ENCODE measurements at places on chromosomes 16 and 17.
A peak's percentile ranks its signal among the peaks of the same experiment; 100 is the strongest.

DNA sequence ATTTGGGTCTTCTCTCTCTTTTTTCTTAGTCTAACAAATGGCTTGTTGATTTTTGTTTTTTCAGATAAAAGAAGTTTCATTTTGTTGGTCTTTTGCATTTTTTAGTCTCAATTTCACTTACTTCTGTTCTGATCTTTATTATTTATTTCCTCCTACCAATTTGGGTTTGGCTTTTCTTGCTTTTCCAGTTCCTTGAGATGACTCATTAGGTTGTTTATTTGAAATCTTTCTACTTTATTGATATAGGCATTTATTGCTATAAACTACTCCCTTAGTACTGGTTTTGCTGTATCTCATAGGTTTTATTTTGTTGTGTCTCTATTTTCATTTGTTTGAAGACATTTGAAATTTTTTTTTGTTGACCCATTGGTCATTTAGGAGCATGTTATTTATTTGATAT is 152.2 kb upstream of the MPHOSPH6 start:
- no peak for DNase-seq

GRCh38 chr16:87461466-87461991 is 31.3 kb downstream of the ZCCHC14 start:
- DNase-seq: no peak

DNA sequence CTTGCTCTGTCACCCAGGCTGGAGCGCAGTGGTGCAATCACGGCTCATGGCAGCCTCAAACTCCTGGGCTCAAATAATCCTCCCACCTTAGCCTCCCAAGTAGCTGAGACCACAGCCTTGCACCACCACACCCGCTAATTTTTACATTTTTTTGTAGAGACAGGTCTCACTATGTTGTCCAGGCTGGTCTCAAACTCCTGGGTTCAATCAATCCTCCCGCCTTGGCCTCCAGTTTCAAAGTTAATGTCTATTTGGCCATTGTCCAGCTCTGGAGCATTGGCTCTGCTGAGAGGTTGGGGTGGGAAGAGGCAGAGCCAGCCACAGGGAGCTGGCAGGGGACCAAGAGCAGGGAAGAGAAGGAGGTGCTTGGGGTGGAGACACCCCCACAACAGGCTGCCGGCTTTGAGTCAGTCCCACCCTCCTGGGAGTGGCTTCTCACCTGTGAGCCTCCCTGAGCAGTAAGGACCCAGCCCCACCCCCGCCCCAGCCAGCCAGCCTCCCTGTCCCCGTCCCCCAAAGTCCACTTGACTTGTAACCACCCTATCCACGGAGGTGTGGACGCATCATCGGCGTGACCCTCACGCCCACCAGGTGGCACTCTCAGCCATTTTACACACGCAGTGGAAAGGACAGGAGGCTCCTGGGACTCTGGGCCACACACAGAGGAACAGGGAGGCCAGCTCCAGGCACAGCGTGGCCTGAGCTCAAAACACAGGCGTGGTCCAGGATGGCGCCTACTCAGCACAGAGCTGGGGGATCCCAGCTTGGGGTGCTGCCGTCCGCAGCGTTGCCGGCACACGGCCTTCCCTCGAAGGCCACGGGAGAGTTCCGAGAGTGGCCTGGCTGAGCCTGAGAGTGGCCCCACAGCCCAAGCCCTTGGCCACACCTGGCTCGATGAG is 22.8 kb upstream of the PVALEF start:
- peak; percentile 19 for DNase-seq

GRCh38 chr17:57665128-57665527 is 80.0 kb downstream of the CCDC182 start:
- DNase-seq: no peak

- DNase-seq: no peak
These were observed 188.0 kb downstream of the ENGASE start for GRCh38 chr17:79262624-79263023.

- no peak for DNase-seq
These were observed 1339.3 kb upstream of the GOT2 start for GRCh38 chr16:60073376-60073775.

DNA sequence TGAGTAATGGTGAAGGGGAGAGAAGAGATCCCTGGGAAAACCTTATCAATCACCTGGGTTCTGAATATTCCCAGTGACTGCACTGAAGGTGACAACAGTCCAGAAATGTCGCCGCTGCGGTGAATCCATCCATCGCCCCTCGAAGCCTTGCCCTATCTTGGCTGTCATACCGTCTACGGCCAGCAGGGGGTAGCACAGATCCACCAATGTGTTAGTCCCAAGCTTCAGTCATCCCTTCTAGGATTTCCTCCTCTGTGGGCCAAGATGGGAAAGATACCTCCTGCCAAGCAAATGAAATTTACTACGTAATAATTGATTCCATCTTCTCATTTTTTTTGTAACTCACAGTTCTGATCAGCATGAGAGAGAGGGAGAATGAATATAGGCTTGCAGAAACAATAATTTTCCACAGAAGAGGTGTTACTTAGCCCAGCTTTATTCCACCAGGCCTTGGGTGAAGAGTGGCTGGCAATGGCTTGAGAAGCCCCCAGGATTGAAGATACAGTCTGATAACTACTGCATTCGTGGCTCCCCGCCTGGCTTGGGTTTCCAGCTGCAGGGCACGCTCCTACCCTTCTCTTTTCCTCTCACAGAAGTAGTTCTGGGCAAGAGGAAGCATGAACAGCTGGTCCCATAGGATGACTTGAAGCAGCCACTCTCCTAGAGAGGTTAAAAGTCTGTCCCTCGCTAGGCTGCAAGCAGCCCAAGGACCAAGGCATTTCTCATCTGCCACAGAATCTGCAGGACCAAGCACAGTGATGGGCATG is 2.6 kb upstream of the FMNL1 start:
- DNase-seq: peak; percentile 73

DNA sequence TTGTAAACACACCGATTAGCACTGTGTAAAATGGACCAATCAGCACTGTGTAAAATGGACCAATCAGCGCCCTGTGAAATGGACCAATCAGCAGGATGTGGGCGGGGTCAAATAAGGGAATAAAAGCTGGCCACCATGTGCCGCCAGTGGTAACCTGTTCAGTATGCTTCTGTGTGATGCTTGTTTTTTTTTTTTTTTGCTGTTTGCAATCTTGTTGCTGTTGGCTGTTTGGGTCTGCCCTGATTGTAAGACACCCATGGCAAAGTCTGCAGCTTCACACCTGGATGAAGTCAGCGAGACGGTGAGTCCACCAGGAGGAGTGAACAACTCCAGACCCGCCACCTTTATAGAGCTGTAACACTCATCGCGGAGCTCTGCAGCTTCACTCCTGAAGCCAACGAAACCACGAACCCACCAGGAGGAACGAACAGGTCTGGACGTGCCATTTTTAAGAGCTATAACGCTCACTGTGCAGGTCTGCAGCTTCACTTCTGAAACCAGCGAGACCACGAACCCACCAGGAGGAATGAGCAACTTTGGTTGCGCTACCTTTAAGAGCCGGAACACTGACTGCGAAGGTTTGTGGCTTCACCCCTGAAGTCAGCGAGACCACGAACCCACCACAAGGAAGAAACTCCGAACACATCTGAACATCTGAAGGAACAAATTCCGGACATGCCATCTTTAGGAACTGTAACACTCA is 85.0 kb upstream of the MED9 start:
- DNase-seq: peak; percentile 72

GRCh38 chr17:82449883-82450356 is 632 bp downstream of the CYBC1 start:
- DNase-seq: peak; percentile 28

- no peak for DNase-seq
These were observed 18.3 kb downstream of the TRAF7 start for GRCh38 chr16:2173916-2174315.

DNA sequence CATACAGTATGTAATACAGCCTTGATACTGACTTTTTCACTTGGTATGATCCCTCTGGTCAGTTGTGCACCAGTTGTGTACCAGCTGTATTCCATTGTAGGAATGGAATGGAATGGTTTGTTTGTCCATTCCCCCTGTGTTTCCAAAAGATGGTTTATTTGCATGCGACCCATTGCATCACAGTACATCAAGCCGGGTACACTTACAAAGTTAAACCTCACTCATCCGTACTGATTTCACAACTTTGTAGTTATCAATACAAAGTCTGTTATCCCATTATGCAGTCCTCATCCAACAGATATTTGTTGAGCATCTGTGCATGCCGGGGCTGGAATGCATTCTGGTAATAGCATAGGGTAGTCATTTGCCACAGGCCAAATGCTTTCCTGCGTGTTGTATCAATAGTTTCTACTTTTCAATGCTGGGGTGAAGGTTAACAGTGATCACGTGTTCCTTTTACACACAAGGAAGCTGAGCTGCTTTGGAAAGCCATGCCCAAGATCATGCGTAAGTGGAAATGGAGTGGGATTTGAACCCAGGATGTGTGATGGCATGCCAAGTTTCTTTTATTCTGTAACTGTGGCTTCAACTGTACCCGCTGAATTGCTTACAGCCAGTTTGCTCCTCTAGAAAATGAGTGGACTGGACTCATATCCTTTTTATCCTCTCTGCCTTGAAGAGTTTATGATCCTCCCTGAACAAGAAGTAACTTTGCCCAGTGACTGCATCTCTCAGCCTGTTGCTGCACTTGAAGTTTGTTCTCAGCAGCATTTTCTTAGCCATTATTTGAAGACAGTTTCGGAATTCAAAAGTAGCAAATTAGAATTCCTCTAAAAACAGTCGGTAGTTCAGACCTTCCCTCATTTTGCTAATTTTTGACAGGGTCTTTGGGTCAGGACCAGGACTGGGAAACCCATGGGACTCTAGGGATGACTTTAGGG is 228.5 kb downstream of the CCDC182 start:
- DNase-seq: no peak

- DNase-seq: no peak
These were observed 5.7 kb downstream of the LLGL1 start for GRCh38 chr17:18231164-18231563.

DNA sequence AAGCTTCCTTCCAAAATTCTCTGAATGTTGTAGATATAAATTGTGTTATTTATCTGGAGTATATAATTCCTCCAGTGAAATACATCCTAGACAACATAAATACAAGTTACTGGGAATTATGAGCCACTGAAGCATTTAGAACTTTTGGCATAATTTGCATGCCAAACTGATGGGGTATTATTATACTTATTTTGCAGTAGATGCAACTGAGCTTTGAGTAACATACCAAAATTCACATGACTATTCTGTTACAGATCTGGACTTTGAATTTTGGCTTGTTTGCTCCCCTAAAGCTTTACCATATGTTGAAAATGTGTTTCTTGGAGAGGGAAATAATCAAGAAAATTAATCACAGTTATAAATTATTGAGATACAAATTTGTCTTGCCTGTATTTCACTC is 372.5 kb downstream of the CDH11 start:
- no peak for DNase-seq

DNA sequence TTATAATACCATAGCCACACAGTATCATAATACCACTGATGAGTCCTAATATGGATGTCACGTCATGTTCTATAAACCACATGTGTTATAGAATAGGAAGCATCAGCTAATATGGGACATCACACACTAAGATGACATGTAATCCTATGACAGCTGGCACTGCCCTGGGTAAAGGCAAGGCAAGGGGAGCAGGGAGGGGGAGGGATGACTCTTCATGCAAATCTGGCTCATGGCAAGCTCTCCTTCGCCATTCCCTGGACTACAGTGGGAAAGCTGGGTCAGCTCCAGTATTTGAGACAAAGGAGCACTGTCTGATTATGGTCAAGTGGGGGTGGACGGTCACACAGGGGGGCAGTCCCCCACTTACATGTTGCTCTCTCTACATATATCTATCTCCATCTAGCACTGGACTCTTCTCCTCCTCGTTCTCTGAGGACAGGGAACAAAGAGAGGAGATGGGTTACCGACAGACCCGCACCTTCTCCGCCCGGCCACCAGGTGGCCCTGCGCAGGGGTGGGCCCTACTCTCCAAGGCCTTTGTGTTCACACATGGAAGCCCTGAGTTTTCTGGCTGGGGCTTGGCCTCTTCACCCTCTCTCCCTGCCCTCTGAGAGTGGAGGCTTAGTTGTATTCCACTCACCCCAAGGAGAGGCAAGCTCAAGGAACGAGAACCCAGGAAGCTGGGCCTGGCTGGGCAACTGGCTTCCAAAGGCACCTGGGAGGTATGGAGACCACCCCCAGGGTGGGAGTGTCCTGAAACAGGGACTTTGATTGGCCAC is 23.4 kb upstream of the MPO start:
- DNase-seq: peak; percentile 42

GRCh38 chr16:72903176-72903575 is 144.8 kb downstream of the ZFHX3 start:
- no peak for DNase-seq

DNA sequence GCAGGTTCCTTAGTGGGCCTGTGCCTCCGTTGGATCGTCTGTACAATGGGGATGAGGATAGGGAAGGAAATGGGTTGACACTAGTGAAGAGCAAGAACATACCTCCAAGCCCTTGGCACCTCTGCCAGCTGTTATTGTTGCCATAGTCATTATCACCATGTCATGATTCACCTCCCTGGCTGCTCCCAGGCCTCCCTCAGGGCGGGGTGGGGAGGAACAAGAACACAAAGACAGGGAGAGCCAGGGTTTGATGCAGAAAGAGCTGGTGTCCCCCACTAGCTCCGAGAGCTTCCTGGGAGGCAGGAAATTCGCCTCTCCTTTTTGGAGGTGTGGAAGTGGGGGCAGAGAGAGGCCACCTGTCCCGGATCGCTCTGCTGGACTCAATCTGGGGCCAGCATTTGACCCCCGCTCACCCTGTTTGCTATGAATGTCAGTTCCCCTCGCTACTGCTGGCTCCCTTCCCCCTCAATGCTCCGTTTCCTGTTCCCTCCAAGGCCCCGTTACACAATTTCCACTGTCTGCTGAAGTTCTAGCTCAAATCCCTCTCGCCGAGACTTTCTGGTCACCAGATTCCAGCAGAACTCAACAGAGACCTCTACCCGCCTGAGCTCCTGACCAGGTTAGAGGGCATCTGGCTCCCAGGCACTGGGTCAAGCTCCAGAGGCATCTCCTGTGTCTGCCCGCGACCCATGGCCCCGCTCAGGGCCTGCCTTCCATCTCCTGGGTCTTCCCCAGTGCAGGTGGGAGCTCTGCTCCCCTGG is 9.1 kb downstream of the TIMP2 start:
- no peak for DNase-seq

DNA sequence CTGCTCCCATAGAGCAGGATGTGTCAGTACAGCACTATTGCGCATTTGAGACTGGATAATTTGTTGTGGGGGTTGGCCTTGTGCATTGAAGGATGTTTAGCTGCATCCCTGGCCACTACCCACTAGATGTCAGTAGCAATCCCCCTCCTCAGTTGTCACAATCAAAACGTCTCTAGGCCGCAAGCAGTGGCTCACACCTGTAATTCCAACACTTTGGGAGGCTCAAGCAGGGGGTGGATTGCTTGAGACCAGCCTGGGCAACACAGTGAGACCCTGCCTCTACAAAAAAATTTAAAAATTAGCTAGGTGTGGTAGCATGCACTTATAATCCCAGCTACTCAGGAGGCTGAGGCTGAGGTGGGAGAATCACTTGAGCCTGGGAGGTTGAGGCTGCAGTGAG is 48.4 kb downstream of the CENPV start:
- DNase-seq: no peak

All from T-helper 2 cell (primary cell).